ENCODE measurements at places on chromosomes 1 and 21.

DNA sequence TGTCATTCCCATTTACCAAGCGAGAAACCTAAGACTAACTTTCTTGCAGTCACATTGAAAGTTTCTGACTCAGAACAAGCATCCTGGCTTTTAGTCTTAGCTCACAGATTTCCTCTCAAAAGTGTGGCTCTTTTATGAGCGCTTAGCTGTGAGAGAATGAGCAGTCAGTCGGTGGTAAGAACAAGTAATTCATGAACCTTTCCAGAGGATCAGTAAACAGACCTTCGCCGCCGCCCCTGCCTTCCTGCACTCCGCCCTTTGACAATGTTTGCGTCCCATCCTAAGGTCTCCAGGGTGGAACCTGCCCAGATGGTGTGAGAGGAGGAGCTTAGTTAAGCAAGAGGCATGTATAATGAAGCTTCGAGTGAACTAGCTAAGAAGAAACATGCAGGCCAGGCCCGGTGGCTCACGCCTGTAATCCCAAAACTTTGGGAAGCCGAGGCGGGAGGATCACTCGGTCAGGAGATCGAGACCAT, 142.4 kb downstream of the GLUL start:
- DNase-seq: no peak

GRCh38 chr1:157137046-157137407, 1.2 kb downstream of the ETV3 start:
- peak; percentile 15 for DNase-seq

DNA sequence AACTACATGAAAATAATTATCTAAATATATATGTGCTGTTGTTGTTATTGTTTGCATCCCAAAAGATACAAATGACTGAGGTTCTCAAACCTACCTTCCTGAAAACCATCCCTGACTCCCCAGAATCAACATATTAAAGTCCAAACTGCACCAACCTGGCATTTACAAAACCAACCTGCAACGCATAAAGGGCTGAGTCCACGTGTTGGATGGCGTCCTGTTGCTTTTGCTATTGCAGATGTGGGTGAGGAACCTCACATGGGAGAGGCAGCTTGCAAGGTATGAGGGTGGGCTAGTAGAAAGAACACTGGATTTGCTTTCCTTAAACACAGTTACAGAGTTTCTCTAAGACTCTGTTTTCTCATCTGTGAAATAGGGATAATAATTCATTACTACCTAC, 1.5 kb upstream of the C8B start:
- no peak for DNase-seq

GRCh38 chr1:39395357-39395831, 96.0 kb upstream of the BMP8A start:
- DNase-seq: peak; percentile 69

DNA sequence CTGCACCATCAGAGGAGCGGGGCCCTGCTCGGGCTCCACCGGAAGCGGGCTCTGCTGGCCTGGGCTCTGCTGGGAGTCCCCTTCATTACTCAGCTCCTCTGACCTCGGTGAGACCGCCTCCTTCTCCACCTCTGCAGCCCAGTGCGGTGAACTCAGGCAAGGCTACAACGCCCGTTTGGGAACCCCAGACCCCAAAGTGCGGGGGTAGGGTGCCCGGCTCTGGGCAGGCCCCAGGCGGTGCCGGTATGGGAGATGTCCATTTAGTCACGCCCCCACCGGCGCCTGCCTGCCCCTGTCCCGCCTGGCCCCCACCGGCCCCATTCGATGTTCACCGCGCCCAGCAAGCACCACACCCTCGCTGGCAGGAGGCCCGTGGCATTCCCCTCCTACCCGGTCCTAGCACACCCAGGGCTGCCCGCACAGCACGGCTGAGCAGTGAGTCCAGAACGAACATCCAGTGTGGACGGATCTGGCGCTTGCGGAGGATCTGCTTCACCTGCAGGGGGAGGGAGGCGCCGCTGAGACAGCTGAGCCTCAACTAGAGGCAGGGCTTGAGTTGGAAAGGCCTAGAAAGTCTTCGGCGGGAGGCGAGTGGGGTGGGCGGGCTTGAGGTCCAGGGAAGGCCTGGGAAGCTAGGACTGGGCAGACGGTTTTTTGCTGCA, 10.0 kb downstream of the MAP3K6 start:
- no peak for DNase-seq
